Activated naive CD8-positive, alpha-beta T cell treated with anti-CD3 and anti-CD28 coated beads, Interleukin-2, amount 10 ng/mL, durations not matched to agents 7 days and 5 days (primary cell): ENCODE measurements at places on chromosomes 1 and 21.

- no peak for DNase-seq
Measured at GRCh38 chr1:239757716-239758115, 334.0 kb upstream of the FMN2 start.

GRCh38 chr1:182118851-182119250, 57.3 kb upstream of the ZNF648 start:
- no peak for DNase-seq

- DNase-seq: no peak
Measured at GRCh38 chr1:158017800-158018595, 24.6 kb downstream of the KIRREL1 start.

GRCh38 chr1:223233410-223234169, 90.5 kb upstream of the TLR5 start:
- DNase-seq: no peak
